ENCODE measurements at places on chromosomes 16 and 17.

GRCh38 chr17:12883472-12883871 lies 94.2 kb downstream of the ARHGAP44 start:
- DNase-seq: no peak

- DNase-seq: no peak
Observed at GRCh38 chr16:31474173-31474714, 2.3 kb downstream of the TGFB1I1 start.

- no peak for DNase-seq
Observed at GRCh38 chr16:56767024-56767423, 37.1 kb downstream of the NUP93 start.

GRCh38 chr17:49028271-49028670 lies 31.1 kb downstream of the IGF2BP1 start:
- no peak for DNase-seq

GRCh38 chr17:37824534-37825485 lies 80.0 kb upstream of the HNF1B start:
- peak; percentile 75 for DNase-seq

DNA sequence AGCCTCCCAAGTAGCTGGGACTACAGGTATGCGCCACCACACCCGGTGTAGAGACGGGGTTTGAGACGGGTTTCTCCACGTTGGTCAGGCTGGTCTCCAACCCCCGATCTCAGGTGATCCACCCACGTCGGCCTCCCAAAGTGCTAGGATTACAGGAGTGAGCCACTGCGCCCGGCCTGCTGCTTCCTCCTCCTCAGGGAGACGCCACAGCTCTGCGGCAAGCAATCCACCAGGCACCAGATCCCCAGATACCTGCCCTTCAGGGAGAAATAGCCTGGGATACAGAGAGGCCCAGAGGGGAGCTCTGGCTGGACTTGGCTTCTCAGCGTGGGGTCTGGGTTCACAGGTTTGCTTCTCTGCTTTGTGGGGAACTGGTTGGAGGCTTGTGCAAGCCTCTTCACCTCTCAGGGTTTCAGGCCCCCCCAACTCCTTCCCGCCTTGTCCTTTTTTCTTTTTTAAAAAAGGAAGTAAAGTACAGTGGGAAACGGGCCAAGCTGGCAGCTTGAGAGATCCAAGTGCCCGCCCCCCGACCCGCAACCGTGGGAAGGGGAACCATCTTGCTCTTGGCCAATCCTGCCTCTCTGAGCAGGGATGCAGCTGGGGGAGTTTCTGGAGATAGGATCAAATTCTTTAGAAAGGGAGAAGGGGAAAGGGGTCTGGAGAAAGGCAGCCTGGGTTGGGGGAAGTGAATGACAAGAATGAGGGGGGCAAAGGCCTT lies 2.6 kb upstream of the SPHK1 start:
- DNase-seq: peak; percentile 85
